Activated CD4-positive, alpha-beta T cell treated with anti-CD3 and anti-CD28 coated beads, Interleukin-10, Interleukin-2, amounts not matched to agents 100 ng/mL and 50 ng/mL, durations not matched to agents 16 hours and 8 hours (primary cell): ENCODE measurements at places on chromosomes 5 and 9.

DNA sequence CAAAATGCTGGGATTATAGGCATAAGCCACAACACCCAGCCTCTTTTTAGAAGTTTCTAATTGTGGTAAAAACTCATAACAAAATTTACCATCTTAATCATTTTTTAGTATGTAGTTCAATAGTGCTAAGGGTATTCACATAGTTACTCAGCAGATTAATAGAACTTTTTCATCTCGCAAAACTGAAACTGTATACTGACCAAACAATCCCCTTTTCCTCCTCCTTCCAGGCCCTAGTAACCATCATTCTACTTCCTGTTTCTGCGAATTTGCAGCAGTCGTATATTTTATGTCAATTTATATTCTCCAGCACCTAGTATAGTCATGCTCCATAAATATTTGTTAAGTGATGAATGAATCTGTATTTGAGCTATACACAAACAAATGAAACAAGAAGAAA lies 86.3 kb upstream of the ERBIN start:
- DNase-seq: no peak

DNA sequence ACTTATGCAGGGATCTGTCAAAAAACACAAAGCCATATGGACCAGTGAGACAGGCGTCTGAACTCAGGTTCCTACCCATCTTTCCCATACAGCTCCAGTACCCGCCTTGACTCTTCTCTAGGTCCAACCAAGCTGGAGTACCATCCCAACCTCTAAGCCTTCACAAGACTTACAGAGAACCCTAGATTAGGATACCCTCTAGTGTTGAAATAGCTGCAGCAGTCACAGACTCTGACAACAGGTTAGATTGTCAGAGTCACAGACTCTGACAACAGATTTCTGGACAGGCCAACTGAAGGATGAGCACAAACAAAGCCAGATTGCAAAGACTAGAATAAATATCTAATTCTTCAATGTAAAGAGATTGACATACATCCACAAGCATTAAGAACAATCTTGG lies 266.1 kb downstream of the GRIA1 start:
- no peak for DNase-seq

DNA sequence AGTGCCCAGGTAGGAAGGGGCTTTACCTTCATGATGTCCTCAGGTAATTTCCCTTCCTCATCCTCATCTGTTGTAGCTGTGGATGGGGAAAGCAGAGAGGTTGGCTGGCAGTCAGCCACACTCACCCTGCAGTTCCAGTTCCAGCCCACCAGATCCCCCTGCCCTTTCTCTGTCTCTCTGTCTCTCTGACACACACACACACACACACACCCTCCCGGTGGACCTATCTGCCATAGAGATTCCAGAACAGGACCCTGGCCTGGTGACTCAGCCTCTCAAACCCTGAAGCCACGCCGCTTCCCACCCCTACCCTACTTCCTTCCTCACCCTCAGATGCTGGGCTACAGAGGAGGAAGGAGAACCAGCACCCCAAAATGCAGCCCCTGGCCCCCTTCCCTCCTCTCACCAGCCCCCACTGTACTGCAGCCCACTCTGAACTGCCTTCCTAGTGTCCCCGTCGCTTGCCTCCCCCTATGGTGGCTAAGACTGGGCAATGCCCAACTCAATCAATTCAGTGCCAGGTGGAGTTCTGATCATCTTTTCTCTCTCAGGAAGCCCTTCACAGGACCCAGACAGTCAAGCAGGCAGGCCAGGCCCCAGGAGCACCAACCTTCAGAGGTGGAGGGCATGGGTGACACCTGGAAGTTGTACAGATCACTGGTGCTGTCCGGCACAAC lies 4.8 kb downstream of the IRF1 start:
- no peak for DNase-seq

DNA sequence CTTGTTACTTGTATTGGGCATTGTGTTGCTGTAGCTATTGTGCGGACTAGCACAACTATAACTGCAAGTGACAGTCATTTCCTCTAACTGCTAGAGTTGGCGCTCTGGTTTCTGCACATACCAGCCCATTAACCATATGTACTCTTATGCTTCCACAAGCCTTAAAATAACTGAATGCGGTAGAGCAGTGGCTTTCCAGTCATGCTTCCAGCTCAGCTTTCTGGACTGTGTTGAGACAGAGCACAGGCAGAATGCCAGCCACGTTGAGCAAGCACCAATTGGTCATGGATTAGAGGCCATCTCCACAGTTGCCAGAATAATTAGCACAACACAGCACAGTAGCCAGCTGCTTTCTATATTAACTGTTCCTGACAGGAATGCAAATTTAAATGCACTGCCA lies 12.2 kb downstream of the INVS start:
- DNase-seq: no peak

GRCh38 chr5:40220260-40220659 lies 459.5 kb upstream of the PTGER4 start:
- no peak for DNase-seq

GRCh38 chr9:104795857-104796256 lies 31.9 kb downstream of the NIPSNAP3B start:
- DNase-seq: no peak

DNA sequence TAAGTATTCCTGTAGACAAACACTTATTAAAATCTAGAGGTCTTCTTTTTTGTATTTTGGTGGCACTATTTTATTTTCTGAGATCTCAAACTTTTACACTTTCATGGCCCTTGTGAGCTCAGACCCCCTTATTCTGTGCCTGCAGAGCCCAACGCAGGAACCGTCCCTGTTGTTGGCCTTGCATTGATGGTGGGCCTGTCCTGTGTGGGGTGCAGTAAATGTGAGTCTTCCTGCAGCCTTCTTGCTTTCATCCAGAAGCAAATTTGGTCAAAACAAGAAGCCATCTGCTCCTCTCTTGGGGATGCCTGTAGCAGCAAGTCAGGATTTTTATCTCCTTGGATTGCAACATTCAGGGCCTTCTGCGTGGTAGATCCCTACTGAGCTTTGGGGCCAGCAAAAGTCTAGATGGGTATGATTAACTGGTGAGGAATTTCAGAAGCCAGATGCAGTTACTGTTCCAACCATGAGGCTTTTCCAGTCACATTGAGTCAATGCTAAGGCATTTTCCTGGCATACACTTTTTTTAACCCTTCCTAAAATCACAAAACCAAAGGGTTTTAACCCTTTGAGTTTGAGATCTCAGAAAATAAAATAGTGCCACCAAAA lies 31.7 kb downstream of the BASP1 start:
- no peak for DNase-seq

- DNase-seq: no peak
Observed at GRCh38 chr9:122155796-122156195, 3.8 kb downstream of the NDUFA8 start.

- DNase-seq: no peak
Observed at GRCh38 chr5:17748941-17749340, 114.7 kb downstream of the TAF11L14 start.

- no peak for DNase-seq
Observed at GRCh38 chr5:131976414-131977211, 31.1 kb upstream of the MEIKIN start.

- DNase-seq: no peak
Observed at GRCh38 chr5:145465474-145466263, 369.5 kb downstream of the PRELID2 start.

DNA sequence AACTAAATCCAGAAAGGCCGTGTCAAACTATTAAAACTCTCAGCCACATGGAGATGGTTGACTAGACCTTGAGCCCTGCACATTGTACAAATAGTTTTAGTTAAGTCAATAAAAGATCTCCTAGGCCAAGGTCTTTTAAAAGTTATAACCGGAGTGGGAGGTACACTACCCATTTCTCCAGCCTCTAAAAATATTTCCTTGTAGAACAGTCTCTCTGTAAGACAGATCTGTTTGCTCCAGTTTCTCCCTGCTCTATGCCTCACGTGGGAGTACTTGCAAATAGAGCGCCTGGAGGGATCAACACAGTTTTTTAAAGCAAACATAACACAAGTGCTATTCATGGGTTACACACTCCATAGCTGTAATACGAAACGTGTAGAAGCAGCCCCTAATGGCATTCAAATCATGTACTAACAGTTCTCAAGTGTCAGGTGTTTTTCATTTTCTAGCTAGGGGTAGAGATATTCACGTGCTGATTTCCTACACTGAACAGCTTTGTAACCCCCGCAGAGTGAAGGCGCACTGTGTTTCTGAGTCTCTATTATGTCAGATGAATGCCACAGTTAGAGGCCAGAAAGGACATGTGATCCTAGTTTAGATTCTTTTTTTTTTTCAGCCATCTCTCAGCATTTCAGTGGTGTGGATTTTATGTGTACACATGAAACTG lies 703.4 kb upstream of the GRAMD2B start:
- no peak for DNase-seq
